RKO (cell line): ENCODE measurements at places on chromosomes 6 and 20.

DNA sequence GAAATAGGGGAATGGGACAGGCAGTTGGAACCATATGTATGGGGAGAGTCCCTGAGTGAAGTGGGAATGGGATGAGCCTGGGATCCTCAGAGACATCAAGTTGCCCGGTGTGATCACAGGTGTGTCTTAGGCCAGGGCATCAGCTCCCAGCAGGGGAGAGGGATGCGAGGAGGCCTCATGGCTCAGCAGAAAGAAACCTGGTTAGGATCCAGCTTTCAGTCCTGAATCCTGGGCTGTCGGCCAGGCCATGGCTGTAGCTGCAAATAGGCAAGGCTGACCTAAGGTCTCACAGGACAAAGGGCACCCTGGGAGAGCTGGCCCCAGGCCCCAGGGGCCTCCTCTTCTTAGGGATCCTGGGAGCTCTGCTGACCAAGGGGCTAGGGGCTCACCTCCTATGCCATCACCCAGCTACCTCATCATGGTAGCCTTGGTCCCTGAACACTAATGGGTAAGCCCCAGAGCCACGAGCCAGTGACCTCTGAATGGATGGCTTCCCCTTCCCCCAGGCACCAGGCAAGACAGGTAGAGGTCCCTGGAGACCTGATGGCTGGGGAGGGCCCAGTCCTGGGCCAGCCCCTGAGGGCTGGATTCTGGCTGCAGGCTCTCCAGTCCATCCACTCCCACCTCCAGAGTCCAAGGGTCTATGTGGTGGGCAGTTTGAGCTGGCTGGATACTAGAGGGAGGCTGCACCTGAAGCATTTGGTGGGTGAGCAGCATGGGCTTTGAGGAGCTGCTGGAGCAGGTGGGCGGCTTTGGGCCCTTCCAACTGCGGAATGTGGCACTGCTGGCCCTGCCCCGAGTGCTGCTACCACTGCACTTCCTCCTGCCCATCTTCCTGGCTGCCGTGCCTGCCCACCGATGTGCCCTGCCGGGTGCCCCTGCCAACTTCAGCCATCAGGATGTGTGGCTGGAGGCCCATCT is at the start of gene SLC22A7:
TSS of gene SLC22A7 (plus strand) at position 617 of the 921 bp plus-strand sequence. CDS start at position 716, 99 bp downstream.
- no peak for DNase-seq

DNA sequence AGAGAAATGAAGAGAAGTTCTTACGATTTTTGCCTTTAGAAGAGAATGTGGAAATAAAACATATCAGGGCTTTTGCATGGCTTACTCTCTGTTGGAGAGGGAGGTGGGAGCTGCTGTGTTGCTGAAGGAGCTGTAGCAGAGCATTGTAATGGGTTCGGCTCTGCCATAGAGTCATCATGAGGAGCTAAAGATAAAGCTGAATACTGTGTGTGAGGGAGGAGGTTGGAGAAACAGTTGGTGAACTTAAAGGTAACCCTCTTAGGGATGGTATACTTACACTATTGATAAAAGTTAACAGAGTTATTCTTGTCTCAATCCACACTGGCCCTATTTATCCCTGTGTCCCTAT is 34.8 kb downstream of the CTNNBL1 start:
- DNase-seq, result no peak

GRCh38 chr6:164276211-164276610 is 861.7 kb downstream of the QKI start:
- no peak for DNase-seq

GRCh38 chr6:5025911-5026819 is 22.3 kb upstream of the RPP40 start:
- no peak for DNase-seq

DNA sequence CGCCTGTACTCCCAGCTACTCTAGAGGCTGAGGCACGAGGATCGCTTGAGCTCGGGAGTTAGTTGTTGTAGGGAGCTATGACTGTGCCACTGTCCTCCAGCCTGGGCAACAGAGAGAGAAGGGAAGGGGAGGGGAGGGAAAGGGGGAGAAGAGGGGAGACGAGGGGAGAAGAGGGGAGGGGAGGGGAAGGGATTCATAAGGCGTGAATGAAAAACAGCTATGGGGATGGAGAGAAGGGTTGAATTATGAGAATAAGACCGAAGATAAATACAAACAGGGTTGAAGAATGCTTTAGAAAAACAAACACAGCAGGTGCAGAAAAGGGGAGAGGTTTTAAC is 106.0 kb downstream of the TRIM27 start:
- peak; percentile 68 for DNase-seq

DNA sequence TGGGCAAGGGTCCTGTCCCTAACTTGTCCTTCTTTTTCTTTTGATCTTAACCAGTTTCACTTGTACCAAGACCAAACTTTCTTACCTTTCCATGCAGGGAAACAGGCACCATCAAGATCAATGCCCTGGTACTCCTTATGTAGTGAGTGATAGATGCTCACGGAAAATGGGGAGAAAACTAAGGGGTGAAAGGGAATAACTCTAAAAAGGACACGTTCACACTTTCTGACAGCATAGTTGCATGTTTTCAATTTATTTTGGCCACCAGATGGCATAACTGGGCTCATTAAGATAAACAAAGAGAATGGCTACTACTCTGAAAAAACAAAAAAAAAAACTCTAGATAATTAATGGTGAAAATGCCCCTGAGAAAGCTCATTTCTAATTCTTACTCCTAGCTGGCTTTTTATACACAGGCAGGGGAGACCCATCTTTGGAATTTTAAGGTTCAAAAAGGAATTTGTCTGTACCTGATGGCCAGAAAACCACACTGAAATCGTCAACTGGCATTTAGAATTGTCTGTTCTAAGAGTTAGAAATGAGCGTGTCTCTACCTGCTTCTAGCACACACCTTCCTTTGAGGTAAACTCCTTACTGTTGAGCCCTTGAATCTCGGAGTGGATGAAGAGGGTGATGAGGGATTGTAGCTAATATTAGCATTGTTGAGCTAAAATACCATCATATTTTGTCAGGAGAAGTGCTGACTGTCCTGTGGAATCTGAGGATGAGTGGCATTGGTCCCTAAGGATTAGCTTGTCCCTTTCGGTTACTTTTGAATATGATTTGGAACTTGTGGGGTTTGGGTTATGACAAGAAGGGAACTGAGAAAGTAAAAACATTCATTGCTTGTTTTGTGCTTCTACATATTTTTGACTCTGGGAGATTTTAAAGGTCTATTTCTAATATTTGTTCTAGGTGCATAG is 62.2 kb upstream of the DDR1 start:
- peak; percentile 64 for DNase-seq

- peak; percentile 37 for DNase-seq
Measured at GRCh38 chr6:53250176-53251032, 98.3 kb downstream of the ELOVL5 start.

DNA sequence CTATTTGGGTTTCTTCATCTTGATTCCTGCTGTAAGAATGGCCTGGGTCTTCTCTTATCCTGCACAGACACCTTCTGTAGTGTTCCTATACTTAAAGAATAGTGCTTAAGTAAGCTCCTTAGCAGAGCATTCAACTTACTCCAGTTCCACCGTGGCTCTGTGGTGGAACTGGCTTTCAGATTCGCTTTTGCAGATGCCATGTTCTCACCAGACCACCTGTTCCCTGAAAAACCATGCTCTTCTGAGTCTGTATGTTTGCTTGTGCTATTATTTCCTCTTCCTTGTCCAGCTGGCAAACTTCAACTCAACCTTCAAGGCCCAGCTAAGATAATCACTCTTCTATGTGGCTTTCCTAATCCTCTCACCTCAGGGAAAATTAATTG is 4.9 kb downstream of the ELMO2 start:
- no peak for DNase-seq

DNA sequence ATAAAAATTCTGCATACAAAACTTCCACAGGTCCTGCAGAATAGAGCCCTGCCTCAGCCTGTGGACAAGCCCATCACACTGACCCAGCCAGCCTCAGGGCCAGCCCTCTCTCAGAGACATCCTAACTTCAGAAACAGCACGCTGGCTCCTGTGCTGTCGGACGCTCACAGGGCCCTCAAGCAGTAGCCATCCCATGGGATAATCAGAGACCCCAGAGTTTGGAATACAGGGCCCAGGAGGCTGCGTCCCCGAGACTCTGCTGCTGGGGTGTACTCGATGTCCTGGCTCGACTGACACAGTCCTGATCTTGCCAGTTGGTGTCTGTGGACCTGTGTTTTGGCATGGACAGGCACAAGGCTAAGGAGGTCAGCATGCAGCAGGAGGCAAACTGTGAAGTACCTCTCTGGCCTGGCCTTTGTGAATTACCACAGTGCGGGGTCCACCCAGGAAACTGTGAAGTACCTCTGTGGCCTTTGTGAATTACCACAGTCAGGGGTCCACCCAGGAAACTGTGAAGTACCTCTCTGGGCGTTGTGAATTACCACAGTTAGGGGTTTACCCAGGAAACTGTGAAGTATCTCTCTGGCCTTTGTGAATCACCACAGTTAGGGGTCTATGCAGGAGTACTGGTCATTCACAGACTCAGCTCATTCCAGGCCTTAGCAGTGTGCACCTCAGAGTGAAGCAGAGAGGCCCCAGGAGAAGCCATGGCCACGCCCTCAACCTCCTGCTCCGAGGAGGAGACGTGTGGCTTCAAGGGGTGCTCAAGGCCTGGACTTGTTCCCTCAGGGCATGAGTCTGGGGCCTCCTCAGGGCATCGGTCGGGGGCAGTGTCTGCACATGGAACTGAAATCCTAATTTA is 212.4 kb downstream of the SYNDIG1 start:
- no peak for DNase-seq

GRCh38 chr6:46220352-46221221 is 49.8 kb upstream of the ENPP5 start:
- no peak for DNase-seq

DNA sequence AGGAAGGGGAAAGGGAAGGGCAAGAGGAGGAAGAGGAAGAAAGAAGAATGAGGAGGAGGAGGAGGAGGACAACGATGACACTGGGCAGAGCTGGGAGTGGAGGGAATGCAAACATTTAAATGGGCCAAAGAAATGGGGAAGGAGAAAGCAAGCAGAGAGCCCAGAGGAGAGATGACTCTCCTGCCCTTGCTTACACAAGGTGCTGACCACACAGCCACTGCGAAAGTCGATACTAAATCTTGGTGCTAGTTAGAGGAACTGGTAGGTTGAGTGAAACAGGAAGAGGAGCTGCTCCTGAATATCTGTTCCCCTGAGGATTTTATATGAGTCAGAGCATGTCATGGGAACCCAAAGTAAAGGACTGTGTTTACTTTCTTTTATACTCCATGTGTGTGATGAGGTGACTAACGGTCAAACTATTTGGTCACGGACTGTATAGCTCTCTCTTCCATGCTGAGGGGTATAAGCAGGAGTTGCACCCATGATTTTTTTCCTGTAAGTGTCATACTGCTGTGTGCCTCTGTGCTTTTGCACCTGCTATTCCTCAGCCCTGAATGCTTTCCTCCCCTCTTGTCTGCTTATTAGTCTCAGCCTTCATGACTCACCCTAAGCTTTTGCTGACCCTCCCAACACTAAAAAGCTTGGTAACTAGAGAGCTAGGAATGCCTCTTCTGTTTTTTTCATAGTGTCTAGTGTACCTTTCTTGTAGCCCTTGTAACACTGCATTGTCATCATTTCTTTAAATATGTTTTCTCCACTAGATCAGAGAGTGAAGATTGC is 9.5 kb upstream of the PAQR8 start:
- DNase-seq, result peak; percentile 93
